SK-N-SH (cell line): ENCODE measurements at places on chromosomes 3 and 15. TPM values are rescaled to one million over a fixed set of nuclear protein-coding genes. Genes with fewer than 3 reads are reported as not detected.

DNA sequence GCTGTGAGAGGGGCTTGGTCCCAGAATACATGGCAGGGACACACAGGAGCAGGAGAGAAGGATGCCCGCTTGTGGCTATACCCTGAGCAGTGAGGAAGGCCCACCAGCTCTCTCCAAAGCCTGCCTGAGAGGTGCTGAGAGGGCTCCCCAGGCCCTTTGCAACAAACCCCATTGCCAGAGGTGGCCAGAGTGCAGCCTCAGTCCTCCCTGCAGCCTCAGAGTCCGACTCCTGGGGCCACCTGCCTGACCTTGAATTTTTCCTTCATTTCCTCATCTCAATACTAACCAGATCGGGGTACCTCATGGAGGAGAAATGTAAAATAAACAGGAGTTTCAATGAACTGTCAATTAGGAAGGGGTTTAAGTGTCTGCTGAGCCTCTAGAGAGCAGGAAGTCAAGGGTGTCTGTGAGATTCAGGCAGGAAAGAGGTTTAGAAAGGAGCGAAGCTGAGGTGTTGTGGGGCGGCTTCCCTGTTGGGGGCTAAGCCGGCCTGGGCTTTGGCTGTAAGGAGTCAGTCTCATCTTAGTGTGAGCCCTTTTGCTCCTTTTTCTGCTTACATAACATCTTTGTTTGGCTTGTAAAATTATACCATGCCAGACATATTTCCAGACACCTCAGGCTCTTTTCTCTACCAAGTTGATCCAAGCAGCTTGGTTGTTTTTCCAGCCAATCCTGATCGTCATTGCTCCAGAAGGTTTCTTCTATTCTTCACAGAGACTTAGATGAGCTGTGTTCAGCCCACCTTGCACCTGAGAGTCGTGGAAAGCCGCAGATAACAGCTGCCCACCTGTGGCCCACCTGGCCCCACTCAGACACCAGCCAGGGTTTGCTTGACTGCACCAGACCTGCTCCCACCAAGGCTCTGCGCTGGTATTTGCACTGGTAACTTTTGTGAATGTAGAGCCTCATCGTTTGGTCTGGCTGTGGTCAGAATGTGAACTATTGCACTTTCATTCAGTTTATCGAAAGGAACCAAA, 36.7 kb downstream of the CMTM7 start:
- no peak for DNase-seq

Gene XYLB
- polyA plus RNA-seq, result 2.7 and 3.6 TPM in 2 replicates

DNA sequence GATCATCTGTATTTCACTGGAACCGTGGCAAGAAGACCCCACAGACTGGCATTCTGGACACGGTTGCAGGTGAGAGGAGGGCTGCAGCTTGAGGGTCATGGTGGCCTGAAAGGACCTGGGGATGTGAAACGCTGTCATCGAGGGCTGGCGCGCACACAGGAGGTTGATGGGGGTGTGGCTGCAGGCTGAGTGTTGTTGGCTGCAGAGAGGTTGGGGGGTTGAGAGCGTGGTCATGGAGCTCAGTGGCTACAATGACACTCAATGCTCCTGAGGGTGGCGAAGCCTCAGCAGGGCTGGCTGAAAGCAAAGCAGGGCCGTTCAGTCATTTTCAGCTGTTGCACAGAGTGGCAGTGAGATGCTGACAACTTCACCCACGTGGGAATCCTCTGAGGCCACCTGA, 21.0 kb downstream of the CPN2 start:
- DNase-seq, result no peak

Gene ACAD11
- 16.3 and 29.2 TPM in 2 replicates for polyA plus RNA-seq

GRCh38 chr3:133393204-133393603, 6.7 kb upstream of the BFSP2 start:
- DNase-seq, result no peak

DNA sequence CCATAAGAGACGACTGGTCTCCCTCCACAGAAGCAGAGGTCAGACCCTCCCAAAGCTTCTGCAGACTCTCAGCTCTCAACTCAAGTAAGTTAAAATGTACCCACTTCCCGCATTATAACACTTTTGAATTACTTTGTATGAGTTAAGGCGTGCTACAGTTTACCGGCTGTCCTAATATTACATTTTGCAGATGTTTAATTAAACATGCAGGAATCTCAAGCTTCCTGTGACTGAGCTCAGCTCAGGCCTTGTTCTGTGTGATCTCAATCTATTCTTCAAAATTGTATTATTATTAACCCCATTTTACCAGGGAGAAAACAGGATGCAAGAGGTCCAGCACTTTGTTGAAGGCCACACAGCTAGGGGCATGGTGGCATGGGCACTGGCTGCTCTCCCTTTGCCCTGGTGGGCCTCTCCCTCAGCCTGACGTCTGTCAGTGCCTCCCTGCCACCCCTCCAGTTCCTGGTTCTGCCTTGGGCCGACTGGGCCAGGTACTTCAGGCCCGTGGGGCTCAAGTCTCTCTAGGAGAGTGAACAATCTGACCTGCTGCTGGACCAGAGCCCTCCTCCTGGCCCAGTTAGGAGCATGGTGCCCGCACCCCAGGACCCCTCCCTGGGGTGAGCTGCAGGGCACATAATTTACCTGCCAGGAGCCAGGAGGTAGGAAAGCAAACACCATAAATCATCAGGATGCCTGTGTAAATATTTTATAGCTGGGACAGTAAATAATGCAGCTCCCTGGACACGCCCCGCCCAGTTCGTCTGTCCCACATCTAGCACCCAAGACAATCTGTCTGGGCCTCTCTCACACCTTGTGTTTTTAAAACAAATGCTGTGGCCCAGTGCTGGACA, 14.9 kb upstream of the RFT1 start:
- DNase-seq, result no peak

Gene GNAT1
- not detected in 2 replicates for polyA plus RNA-seq

GRCh38 chr3:196193736-196194541, 17.3 kb downstream of the ZDHHC19 start:
- peak; percentile 83 for DNase-seq

- no peak for DNase-seq
Observed at GRCh38 chr3:127257351-127257750, 30.5 kb downstream of the PRR20G start.

GRCh38 chr3:184590795-184591194, 29.2 kb downstream of the EPHB3 start:
- peak; percentile 60 for DNase-seq

DNA sequence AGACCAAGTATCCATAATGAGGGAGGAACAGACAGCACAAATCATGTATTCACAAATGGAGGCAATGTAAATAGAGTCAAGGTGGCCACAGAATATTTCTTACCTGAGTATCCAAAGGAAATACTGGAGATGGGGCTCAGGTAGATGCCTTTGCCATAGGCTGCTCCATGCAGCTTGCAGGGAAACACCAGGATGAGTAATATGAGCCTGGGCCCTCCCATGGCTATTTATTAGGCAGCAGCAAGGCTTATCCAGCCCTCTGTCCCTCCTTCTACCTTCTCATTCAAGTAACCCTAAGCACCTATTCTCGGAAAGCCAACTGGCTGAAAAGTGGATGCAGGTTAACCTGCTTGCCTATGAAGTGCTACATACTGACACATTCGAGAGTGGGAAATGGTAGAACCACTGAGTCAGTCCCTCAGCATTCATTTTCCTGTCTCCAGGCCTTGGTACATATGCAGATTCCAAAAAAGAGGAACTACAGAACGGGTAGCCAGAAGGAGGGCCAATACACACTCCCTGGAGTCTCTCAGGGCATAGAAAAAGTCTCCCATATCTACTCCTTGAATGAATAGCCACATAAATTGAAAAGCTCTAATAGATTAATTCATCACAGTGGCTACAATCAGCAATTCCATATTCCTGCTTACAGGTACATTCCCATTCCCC, 18.3 kb upstream of the PKM start:
- DNase-seq, result no peak

Gene PAQR5
- polyA plus RNA-seq, result 3.9 and 4.3 TPM in 2 replicates

Gene FRMD4B
- 0.53 and 0.91 TPM in 2 replicates for polyA plus RNA-seq

Gene RTP1
- not detected in 2 replicates for polyA plus RNA-seq

DNA sequence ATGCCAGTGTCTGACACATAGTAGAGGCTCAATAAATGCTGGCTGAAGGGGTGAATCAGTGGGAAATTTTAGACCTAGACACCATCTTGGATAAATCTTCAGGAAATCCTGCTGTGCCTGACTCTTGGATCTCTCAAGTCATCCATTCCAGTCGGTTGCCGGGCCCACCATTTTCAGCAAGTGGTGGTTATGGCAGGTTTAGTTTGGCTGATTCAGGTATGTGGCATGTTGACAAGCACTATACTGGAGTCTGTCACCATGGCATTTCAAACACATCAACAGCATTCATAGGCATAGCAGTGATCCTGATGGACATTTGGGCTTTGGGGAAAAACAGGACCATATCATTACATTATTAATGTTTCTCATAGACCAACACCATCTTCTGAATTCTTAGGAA, 25.7 kb upstream of the APH1B start:
- no peak for DNase-seq

- DNase-seq, result no peak
Observed at GRCh38 chr15:32918547-32918946, 200.7 kb downstream of the GREM1 start.

- no peak for DNase-seq
Observed at GRCh38 chr3:134810850-134811249, 15.8 kb downstream of the EPHB1 start.

Gene CYP8B1
- polyA plus RNA-seq, result not detected in 2 replicates

- DNase-seq, result no peak
Observed at GRCh38 chr15:39488961-39489360, 91.9 kb upstream of the THBS1 start.

GRCh38 chr3:72421126-72421525, 427.1 kb downstream of the SHQ1 start:
- no peak for DNase-seq

GRCh38 chr15:99476413-99477222, 89.2 kb upstream of the MEF2A start:
- DNase-seq, result peak; percentile 78

Gene INSYN1
- 3.6 and 3.7 TPM in 2 replicates for polyA plus RNA-seq

- no peak for DNase-seq
Observed at GRCh38 chr3:58508437-58508836, 16.5 kb downstream of the KCTD6 start.

Gene RCCD1
- polyA plus RNA-seq, result 19.5 and 21.2 TPM in 2 replicates

Gene PRC1
- polyA plus RNA-seq, result 125 and 132 TPM in 2 replicates

DNA sequence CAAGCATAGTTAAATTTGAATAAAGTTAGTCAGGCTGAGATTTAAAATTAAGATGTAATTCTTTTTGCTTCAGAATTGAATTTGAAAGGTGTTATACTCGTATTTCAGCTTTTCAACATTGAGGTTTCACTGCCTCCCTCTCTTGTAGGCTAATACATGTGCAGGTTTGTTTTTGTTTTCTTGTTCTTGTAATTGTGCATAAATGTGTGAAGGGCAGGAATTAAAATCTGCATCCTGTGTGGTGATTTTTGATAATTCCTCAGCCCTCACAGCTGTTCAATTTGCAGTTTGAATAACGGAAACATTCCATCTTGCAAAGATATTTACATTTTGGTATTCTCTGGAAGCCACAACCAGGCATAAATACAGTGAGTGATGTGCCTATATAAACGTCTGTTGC, 24.9 kb upstream of the PLSCR1 start:
- no peak for DNase-seq

GRCh38 chr15:35448294-35448693, 97.7 kb downstream of the DPH6 start:
- no peak for DNase-seq

Gene ITIH1
- polyA plus RNA-seq, result not detected in 2 replicates

Gene PLA2G4E
- not detected in 2 replicates for polyA plus RNA-seq

DNA sequence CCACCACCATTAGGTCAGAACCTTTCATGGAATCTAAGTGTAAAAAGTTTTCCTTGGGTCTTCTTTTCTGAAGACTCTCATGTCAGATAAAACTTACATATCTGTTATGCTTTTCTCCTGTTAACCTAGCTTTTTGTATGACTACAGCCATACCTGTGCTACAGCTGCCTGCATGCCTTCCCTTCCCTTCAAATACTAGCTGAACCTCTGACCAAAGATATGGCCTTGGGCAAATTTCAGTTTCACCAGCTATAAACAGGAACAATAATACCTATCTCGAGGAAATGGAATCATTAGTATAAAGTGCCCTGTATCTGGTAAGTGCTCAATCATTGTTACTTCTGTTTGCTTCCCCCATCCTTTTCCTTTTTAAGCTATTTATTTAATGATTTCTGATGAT, 25.0 kb downstream of the GLB1 start:
- no peak for DNase-seq

GRCh38 chr3:157938154-157938779, 168.0 kb downstream of the SHOX2 start:
- no peak for DNase-seq

Gene GOLGA8J
- not detected in 2 replicates for polyA plus RNA-seq

DNA sequence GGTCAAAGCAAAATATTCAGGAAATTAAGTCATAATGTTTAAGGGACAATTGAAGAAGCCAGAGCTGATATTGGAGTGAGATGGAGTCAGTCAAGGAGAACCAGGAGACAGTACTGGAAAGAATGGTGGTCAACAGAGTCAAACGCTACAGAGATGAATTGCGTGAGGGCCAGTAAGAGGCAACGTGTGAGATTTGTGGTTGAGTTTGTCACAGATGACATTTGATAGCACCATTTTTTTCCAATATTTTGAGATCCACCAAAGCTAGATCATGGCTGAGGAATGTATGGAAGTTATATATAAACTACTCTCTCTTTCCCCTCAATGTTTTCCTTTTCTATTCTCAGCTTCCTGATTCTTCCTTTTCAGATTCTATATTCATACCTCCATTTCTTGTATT, 375.1 kb upstream of the ROBO2 start:
- no peak for DNase-seq

Gene ZNF280D
- 5.4 and 7.3 TPM in 2 replicates for polyA plus RNA-seq

GRCh38 chr15:76011627-76012551, at the start of gene NRG4:
Gene NRG4, minus strand, starts transcription at chr15:76012424. Its CDS starts 1,194 bp downstream, at chr15:76011230.
- no peak for DNase-seq

GRCh38 chr15:87155771-87156170, 1076.1 kb downstream of the AGBL1 start:
- no peak for DNase-seq

GRCh38 chr3:177367788-177368187, 170.5 kb upstream of the TBL1XR1 start:
- no peak for DNase-seq

DNA sequence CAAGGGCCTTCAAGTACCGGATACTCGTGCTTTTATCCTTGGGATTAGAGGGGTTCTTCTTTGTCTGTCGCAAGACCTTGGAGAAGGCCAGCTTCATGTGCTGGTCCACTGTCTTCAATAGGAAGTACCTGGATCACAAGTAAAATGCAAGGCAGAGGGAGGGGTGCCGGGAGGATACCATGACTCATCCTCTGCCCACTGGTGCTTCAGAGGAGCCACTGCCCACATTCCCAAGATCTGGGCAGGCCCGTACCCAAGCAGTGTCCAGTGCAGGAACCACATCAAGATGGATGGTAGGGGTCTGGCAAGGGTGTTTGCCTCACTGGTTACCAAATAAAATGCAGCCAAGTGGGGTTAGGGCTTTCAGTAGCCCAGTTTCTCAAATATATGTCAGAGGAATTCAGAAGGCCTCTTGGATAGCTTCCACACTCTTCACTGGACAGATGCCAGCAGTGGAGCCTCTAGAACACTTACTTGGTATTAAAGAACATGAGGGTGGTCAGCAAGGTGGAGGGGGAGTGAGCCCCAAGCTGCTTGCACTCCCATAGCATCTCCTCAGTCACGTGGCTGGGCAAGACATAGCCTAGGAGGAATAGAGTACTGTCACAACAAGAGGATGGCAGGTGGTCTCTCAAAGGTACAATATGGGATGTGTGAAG, 3.6 kb upstream of the IMPDH2 start:
- DNase-seq, result no peak
